Stimulated activated CD4-positive, alpha-beta T cell treated with anti-CD3 and anti-CD28 coated beads, Interleukin-2, amount 100 ng/mL, for 24 hours (primary cell): ENCODE measurements at places on chromosomes 16 and 17.

DNA sequence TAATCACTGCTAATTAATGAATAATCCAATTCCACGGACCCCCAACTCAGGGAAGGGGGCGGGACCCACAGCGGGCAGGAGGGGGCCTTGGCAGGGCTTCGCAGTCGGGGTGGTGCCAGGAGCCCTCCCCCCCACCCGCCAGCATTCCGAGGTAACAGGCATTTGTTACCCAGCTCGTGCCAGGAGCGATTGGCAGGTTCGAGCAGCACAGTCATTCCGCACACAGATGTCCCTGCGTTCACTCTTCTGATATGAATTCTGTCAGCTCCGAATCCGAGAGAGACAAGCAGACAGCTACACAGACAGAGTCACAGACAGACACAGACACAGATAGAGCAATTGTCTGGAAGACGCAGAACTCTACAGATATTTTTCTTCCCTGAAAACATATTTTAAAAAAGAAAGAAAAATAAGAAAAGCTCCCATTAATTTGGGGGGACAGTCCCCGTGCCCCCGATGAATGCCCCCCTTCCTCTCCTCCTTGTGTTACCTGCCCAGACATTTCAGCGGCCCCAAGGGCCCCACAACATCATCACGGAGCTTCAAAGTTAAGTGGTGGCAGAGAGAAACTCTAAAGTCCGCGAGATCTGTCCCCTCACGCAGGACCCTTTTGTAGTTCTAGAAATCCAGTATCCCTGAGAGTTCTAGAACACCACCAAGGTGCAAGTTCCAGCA, 10.2 kb downstream of the NEUROD2 start:
- no peak for DNase-seq

DNA sequence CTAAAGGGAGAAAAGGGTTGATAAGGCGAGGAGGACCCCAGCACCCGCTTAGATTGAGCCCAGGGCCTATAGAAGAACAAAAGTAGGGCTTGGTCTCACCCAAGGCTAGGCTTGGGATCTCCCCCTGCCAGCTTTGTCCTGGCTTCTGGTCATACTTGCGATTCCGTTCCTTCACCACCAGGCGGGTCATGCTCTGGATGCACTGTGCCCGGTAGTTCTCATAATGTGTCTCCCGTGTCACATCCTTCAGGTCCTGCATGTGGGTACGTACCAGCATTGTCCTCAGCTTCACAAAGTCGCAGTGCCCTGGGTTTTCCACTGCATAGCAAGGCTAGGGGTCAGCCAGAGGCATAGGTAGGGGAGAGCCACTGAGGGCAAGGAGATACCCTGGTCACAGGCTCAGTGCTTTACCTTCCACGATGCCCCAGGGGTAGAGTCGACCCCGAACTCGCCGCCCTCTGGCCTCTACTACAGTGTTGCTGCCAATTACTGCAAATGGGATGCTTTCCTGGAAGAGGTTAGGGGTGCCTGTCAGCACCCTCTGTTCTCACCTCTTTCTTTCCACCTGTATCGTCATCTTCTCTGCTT, 6.5 kb upstream of the MTMR4 start:
- DNase-seq: no peak

DNA sequence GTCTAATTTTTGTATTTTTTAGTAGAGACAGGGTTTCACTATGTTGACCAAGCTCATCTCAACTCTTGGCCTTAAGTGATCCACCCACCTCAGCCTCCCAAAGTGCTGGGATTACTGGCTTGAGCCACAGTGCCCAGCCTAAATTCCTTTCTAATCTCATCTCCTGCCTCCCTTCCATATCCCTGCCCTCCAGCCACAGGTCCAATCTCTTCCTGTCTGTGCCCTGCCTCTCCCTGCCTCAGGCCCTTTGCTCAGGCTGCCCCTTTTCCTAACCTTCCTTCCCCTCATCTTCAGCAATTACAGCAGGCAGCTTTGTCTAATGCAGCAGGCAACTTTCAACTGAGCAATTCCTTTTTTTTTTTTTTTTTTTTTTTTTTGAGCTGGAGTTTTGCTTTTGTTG, 46.8 kb downstream of the CFAP20 start:
- DNase-seq: no peak

- no peak for DNase-seq
These were observed 32.4 kb downstream of the CLTC start for GRCh38 chr17:59652119-59652518.

- DNase-seq: no peak
These were observed 63.8 kb upstream of the RCVRN start for GRCh38 chr17:9968881-9969280.

- no peak for DNase-seq
These were observed 68.3 kb upstream of the TANC2 start for GRCh38 chr17:62897706-62898105.

DNA sequence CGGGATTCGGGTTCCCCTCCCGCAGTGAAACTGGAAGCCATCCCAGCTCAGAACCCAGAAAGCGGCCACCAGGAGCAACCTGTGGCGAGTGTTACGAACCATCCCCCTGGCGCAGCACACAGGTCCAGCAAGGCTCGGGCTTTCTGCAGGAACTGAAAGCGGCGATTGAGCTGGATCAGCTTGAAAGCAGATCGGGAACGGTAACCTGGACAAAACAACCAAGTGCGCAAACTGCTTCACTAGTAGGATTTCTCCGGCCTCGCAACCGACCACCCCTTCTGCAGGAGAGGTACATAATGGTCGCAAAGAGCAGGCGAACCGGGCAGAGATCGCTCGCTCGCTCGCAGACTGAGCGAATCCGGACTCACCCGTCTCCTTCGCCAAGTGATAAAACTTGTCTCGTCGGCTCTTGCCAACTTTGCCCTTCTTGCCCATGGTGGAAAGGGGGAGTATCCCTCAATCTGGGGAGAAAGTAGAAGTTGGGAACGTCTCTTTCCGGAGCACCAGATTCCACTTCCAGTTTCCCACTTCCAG, 696 bp upstream of the PSMC5 start:
- no peak for DNase-seq

- no peak for DNase-seq
These were observed 13.8 kb downstream of the RBFOX3 start for GRCh38 chr17:79597040-79597439.

DNA sequence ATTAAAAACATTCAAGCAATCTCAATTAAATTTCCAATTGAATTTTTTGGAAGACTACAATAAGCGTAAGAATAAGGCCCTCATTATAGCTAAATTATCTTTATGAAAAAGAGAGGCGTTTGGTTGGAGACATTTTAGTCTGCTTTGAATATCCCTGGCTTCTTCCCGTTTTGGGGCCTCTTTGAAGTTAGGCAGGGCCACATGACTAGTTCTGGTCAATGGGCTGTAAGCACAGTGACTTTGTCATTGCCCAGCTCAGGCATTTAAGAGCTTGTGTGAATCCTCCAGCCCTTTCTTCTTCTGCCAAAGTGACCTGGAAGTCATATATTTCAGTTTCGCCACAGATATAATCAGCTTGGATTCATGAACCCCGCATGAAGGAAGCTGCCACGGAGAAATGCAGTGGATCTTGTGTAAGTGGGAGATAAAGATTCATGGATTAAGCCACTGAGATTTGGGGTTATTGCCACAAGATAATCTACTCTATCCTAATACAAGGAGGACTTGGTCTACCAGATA, 21.7 kb upstream of the UBTF start:
- DNase-seq: no peak

- no peak for DNase-seq
These were observed 25.6 kb upstream of the MTSS2 start for GRCh38 chr16:70711211-70712031.

- no peak for DNase-seq
These were observed 8.5 kb downstream of the NAGPA start for GRCh38 chr16:5025171-5025632.

DNA sequence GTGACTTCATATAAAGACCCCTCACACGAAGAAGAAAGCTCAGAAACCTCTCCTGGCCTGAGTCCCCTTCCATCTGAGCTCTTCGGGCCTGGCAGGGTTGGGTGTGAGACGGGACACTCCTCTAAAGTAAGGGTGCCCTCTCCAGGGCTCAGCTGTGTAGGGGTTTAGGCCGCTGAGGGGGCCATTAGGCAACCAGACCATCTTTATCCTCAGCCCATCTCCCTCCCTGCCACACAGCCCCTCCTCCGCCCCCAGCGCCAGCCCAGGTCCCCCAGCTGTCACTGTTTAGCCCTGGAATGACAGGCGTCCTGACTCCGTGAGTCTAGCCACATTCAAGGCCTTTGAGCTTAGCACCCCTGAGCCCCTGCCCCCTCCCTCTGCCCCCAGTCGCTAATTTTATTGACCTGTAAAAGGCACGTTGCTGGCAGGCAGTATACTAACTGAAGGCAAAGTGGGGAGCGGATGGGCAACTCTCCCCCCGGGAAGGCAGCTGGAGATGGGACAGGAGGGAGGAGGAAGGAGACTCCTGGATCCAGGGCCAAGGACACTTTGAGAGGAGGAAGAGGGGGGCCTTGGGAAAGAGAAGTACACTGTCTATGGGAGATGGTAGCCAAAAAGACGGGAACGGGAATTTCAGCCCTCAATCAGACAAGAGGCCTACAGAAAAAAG, 592 bp upstream of the ZNF385C start:
- no peak for DNase-seq

DNA sequence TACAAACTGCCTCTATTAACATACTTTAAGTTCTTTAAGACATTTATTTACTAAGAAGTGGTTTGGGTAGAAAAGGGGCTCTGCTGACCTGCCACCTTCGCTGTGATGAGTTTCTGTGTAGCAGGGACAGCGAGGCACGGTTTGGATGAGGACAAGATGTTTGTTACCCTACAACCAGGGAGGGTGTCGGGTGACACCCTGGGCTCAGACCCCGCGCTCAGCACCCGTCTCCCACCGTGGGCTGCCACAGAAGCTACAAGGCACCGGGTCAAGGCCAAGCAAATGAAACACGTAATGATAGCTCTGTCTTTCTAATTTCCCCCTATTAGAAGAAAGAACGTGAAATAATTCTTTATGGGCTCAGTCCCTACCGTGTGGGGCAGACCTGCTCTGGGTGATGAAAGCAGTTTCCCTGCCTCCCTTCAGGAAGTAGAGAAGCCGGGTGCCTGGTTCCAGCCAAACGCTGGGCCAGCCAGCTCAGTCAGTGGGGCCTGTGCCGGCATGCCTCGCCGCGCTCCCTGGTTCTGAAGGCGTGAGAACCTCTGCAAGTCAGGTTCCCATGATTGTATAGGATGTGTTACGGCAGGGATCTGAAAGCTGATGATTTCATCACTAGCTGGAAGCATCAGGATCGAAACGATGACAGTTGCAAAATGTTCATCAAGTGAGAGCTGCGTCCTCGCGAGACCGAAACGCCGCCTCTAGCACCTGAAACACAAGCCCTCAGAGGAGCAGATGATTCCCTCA, 3.9 kb downstream of the ZNF750 start:
- DNase-seq: no peak

DNA sequence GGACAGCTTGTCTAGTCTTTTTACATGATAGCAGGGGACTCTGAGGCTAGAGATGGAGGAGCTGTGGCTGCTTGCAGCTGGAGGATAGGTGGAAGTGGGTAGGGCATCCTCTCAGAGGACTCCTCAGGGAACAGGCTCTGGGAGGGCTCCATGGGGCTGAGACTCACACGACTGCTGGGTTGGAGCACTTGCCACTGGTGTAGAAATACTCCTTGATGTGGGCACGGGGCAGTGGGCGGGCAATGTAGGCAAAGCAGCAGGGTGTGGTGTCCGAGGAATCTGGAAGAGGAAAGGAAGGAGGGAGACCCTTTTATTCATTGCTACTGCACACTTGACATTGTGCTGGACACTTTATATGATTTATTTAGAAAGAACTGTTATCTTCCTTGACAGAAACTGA, 1.8 kb downstream of the CCL5 start:
- DNase-seq: no peak

GRCh38 chr16:19517424-19518089, 4.3 kb downstream of the GDE1 start:
- DNase-seq: no peak

DNA sequence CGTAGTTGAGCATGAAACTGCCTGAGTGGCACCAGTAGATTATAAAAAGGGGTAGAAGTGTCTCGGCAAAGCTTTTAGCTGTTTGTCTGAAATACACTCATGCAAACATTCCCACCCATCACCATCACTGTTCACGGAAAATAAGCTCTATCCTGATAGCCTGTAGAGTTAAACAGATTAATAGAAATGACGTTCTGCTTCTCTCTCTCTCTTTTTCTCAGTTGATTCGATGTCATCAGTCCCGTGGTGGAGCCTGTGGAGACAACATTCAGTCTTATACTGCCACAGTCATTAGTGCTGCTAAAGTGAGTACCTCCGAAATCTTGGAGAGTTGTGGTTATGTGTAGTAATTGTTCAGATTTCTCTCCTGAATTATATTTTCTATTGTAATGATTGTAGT, 224.7 kb downstream of the BCAS3 start:
- no peak for DNase-seq

- DNase-seq: no peak
These were observed 65.0 kb downstream of the C17orf58 start for GRCh38 chr17:67931227-67931626.

DNA sequence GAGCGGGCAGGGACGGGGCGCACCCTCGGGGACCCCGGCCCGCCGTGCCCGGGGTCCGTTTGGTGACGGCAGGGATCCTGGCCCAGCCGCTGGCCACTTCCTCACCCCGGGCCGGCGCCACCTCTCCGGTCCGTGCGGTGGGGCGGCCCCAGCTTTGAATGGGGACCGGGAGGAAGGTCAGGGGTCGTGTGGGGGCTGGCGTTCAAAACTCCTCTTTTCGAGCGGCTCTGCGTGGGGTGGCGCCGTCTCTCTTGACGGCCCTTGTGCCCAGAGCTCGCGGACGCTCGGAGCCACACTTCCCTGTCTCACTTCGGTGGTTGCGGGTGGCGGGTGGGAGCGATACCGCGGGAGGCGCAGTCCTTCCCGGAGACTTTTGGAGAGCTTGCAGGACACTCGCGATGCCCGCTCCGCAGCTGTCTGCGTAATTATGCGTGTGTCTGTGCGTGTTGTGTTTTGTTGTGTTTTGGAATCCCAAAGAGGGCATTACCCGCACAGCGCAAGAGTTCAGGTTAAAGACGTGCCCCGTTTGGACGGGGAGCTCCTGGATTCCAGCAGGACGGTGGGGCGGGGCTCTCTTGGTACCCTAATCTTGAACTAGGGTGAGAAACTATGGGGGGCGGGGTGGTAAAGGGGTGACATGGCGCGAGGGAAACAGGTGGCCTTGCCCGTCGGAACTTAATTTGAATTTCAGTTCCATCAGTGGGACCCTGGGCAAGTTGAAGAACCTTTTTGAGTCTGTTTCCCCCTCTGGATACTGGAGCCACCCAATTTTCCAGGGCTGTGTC, 637 bp downstream of the PLCG2 start:
- DNase-seq: peak; percentile 25

GRCh38 chr17:63740464-63741142, 996 bp downstream of the STRADA start:
- DNase-seq: no peak

- DNase-seq: no peak
These were observed 15.0 kb upstream of the PITPNA start for GRCh38 chr17:1577583-1578013.

- DNase-seq: peak; percentile 60
These were observed 42.1 kb downstream of the TBC1D16 start for GRCh38 chr17:79993390-79994227.
